ENCODE measurements at places on chromosomes 6 and 20.

DNA sequence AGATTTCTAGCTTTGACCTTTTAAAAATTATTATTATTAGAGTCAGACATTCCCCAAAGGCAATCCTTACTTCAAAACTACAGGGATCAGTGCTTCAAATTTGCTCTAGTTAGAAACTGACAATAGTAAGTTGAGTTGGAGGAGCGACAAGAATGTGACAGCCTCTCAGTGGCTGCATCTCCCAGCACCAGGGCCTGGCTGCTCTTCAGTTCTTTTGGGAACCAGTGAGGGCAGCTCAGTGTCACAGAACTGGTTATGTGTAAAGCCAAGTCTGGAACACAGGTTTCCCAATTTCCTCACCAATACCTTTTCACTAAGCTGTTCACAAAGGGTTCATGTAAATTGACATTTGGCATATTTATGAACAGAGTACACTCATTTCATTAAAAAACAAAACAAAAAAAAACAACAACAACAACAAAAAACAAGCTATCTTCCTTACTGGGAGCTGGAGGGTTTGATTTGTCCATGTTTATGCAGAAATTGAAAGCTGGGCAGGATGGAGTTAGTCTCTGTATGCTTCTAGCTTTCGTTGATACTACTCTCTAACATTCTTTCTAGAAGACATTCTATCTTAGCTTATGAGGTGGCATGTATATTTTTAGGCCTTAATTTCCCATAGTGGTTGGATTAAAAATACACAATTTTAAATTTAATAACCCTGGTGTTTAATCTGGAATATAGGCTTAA lies 95.0 kb downstream of the SAMD5 start:
- DNase-seq = no peak

GRCh38 chr6:70377372-70377771 lies 35.9 kb upstream of the FAM135A start:
- no peak for DNase-seq

DNA sequence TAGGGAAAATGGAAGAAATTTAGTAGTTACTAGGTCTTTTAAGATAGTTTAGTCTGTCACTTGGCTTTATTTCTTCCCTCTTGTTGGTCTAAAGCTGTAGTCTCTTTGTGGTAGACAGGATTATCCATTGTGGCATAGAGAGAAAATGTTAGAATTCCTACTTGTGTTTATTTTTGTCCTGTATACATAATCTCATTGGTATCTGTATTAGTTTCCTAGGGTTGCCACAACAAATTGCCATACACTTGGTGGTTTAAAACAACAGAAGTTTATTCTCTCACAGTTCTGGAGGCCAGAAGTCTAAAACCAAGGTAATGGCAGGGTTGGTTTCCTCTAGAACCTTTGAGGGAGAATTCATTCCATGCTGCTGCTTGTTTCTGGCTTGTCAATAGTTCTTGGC lies 119.4 kb downstream of the ZFAND3 start:
- no peak for DNase-seq

- DNase-seq = no peak
Observed at GRCh38 chr6:161654209-161654608, 380.3 kb upstream of the AGPAT4 start.

GRCh38 chr20:21109144-21109543 lies 3.0 kb upstream of the LINC00237 start:
- DNase-seq = no peak

All from GM18507 (cell line).